Colonic mucosa (tissue), 4 donors: ENCODE measurements at places on chromosomes 2 and 18. TPM values are rescaled to one million over a fixed set of nuclear protein-coding genes. Genes with fewer than 3 reads are reported as not detected.

Gene C2orf66
- not detected for total RNA-seq

Gene GPR55
- 1.0 TPM for total RNA-seq

Gene FEV
- 2.9 TPM for total RNA-seq

Gene SH3BP4
- total RNA-seq, result 44.4 TPM

Gene PCARE
- not detected for total RNA-seq

Gene SLC40A1
- total RNA-seq, result 183 TPM

Gene CCDC74A
- total RNA-seq, result 2.0 TPM

Gene FTCDNL1
- total RNA-seq, result 1.3 TPM

Gene ANTXR1
- total RNA-seq, result 17.0 TPM

Gene CXXC1
- 46.1 TPM for total RNA-seq

Gene LYPD6B
- total RNA-seq, result 3.4 TPM

Gene UGT1A10
- total RNA-seq, result 45.2 TPM

Gene ITGA6
- total RNA-seq, result 174 TPM

Gene GALR1
- total RNA-seq, result 0.16 TPM

- H3K4me3 ChIP-seq, result no peak overlapping the region
- no peak for DNase-seq
- H3K4me1 ChIP-seq, result peaks cover 5% of the 10 kb centered on the region
- no peaks in the 10 kb centered on the region for H3K36me3 ChIP-seq
Measured at GRCh38 chr2:226911932-226912331, 76.1 kb downstream of the RHBDD1 start.

DNA sequence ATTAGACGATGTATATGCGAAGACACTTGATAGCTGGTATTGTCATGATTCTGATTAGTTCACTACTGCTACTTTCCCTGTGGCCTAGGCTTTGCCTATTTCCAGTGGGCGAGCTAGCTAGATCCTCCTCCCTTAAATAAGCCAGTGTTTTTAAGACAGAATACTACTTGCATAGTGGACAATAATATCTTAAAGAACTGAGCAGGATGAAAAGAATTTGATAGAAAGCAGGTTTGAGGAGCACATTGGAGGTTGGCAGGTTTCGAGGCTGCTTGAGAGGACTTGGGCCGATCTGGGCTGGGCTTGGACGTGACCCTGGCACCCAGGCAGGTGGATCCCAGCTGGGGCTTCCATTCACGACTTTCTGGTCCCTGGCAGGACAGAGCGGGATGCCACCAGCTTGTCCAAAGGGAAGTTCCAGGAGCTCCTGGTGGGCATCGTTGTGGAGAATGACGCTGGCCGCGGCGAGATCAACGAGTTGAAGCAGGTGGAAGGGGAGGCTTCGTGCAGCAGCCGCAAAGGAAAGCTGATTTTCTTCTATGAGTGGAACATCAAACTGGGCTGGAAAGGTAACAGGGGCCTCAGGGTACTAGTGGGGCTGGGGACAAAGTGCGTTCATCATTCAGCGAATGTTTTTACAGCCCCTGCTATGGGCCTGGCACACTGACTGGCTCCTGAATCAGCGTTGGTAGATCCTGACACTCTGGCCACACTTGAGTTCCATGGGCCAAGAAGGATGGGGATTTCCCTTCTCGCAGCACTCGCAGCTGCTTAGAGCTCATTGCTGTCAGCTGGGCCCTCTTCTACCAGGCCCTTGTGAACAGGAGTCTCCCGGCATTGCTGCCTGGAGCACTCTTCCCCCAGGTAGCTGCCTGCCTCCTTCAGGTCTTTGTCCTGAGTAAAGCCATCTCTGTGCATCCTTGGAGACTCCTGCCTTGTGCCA is 16.9 kb downstream of the C2orf74 start:
- peak overlapping the region; percentile 98 for H3K27ac ChIP-seq
- H3K4me1 ChIP-seq, result peaks cover 15% of the 10 kb centered on the region
- peaks cover 7% of the 10 kb centered on the region for H3K36me3 ChIP-seq

DNA sequence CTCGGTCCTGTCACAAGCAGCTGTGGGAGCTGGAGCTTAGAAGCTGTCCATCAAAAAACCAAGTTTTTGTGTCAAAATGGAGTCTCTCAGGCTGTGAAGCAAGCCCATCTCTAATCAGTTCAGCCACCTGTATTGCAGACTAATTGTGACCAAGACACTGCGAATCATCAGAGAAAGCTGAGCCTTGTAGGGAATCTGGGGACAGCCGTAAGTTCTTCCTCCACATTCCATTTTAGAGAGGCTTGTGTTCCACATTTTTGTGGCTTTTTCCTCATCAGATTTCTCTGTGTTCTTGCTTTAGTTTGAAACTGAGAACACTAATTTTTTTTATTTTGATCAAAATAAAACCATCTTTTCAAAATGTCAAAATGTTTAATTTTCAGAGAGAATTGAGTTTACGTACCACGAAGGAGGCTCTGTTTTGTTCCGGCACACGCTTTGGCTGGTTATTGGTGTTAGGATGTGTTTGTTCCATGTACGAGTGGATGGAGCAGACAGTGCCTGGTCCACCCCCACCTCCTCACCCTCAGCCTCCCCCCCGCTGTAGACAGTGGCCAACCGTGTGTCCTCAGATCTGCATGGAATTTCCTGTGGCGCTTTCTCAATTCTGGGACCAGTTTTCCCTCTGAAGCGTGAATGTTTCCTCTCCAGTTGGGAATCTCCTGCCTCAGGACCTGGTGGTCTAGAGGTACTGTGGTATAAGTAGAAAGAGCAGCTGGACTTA is 140.8 kb downstream of the AGAP1 start:
- H3K4me1 ChIP-seq, result peaks cover under 1% of the 10 kb centered on the region
- no peaks in the 10 kb centered on the region for H3K27me3 ChIP-seq
- no peaks in the 10 kb centered on the region for H3K36me3 ChIP-seq
- no peak for DNase-seq

DNA sequence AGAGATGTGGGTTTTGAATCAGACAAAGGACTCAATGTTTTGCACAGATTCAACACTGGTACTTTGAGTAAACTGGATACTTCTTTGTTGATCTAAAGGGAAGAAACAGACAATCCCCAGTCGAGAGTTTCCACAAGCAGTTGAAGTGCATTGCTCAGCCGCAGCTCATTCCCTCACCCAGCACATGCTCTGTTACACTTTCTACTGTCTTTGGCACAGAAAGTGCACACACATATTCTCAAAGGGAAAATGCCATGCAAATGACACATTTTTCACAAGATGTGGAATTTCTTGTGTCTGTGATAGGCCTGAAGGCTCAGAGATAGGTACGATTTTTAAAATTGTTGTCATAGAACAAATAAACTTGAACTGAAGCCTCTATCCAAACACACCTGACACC is 258.9 kb upstream of the TRIB2 start:
- peaks cover 6% of the 10 kb centered on the region for H3K4me1 ChIP-seq
- no peak overlapping the region for H3K27ac ChIP-seq
- no peaks in the 10 kb centered on the region for H3K27me3 ChIP-seq
- no peak overlapping the region for H3K4me3 ChIP-seq
- DNase-seq, result no peak

- no peak overlapping the region for H3K4me3 ChIP-seq
- no peaks in the 10 kb centered on the region for H3K4me1 ChIP-seq
- H3K27ac ChIP-seq, result no peak overlapping the region
- no peaks in the 10 kb centered on the region for H3K36me3 ChIP-seq
- DNase-seq, result no peak
- no peaks in the 10 kb centered on the region for H3K27me3 ChIP-seq
Measured at GRCh38 chr2:228689053-228689452, 507.6 kb upstream of the SPHKAP start.

- DNase-seq, result no peak
- no peaks in the 10 kb centered on the region for H3K4me1 ChIP-seq
- H3K27ac ChIP-seq, result no peak overlapping the region
Measured at GRCh38 chr2:69285379-69285894, 101.6 kb downstream of the GFPT1 start.

- no peaks in the 10 kb centered on the region for H3K36me3 ChIP-seq
- H3K4me3 ChIP-seq, result no peak overlapping the region
- no peak overlapping the region for H3K27ac ChIP-seq
- no peak for DNase-seq
- H3K27me3 ChIP-seq, result no peaks in the 10 kb centered on the region
- H3K4me1 ChIP-seq, result no peaks in the 10 kb centered on the region
Measured at GRCh38 chr2:70684846-70685622, 83.0 kb downstream of the ADD2 start.

GRCh38 chr2:82697231-82697630 is 1761.8 kb downstream of the SUCLG1 start:
- H3K4me1 ChIP-seq, result no peaks in the 10 kb centered on the region
- no peak for DNase-seq
- H3K4me3 ChIP-seq, result no peak overlapping the region
- H3K27ac ChIP-seq, result no peak overlapping the region

DNA sequence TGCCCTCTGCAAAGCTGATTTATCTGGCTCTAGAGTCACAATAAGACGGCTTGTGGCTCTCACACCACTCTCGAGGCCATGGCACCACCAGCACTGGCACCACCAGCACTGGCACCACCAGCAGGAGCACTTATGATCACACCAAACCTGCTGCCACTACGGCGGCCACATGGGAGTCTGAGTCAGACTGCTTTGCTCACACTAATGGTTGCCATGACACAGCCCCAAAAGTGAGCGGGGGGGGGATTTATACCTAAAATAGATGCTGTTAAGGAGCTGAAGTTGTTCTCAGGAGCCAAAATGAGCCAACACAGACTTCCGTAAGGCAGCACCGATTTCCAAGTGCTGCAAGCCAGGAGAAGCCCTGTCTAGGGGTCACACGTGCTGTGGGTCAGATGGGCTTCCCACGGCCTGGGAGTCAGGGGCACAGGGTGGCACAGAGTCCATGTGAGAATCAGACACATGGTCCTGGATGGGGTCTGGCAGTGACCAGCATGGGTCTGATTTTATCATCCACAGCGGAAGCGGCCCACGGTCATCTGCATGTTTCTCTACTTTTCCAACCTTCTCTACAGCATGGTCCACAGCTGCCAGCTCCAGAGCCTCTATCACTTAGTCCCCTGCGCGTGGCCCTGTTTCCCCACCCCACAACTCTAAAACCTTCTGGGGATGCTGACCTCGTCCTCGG is 16.7 kb downstream of the DNMT3A start:
- no peaks in the 10 kb centered on the region for H3K4me1 ChIP-seq
- H3K27ac ChIP-seq, result no peak overlapping the region
- DNase-seq, result no peak
- H3K36me3 ChIP-seq, result no peaks in the 10 kb centered on the region

DNA sequence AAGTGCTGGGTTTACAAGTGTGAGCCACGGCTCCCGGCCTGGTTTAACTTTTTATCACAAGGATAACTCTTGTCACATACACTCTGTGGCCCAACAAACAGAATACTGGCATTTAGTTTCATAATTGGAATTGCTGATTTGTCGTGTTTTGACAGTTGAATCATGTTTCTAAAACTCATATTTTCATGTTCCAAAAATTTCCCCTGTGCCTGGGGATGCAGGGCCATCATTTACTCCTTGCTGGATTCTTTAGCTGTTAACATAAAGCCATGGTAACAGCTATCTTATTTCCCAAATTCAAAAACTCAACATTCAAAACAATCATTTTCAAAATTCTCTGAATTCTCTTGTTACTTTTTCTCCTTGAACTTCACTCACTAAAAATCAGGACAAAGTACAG is 16.5 kb upstream of the ATG16L1 start:
- no peaks in the 10 kb centered on the region for H3K36me3 ChIP-seq
- no peaks in the 10 kb centered on the region for H3K4me1 ChIP-seq
- DNase-seq, result no peak
- H3K4me3 ChIP-seq, result no peak overlapping the region
- H3K27ac ChIP-seq, result no peak overlapping the region
- H3K27me3 ChIP-seq, result no peaks in the 10 kb centered on the region

GRCh38 chr2:177064422-177064821 is 148.2 kb upstream of the HNRNPA3 start:
- no peaks in the 10 kb centered on the region for H3K36me3 ChIP-seq
- no peak overlapping the region for H3K27ac ChIP-seq
- no peaks in the 10 kb centered on the region for H3K27me3 ChIP-seq
- no peak for DNase-seq
- no peak overlapping the region for H3K4me3 ChIP-seq
- no peaks in the 10 kb centered on the region for H3K4me1 ChIP-seq

DNA sequence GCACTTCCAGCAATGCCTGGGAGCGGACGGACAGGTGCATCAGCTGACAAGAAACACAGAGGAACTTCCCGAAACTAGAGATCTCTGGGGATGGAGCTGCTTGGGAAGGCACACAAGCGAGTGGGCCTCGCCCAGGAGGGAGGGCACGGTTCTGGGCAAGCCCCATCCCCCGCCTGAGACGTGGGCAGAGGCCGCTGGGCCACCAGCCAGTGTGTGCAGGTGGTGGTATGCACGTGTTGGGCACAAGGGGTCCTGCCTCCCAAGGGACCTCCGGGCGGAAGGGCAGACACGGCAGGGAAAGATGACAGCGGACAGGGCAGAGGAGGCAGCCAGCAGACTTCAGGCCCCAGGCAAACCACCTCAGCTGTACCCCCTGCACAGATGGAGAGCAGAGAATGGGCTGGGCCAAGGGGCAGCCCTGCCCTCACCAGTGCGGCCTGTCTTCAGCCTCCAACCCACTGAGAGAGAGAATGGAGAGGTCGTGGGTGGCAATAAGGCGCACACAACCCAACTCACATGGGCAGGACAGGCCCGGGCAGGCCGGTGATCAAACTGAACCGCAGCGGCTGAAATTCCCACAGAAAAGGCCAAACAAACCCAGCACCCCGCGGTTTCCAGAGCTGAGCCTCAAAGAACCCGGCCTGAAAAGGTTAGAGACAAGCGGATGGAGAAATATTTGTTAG is 51.2 kb downstream of the HDAC4 start:
- H3K27me3 ChIP-seq, result no peaks in the 10 kb centered on the region
- H3K4me3 ChIP-seq, result no peak overlapping the region
- H3K36me3 ChIP-seq, result no peaks in the 10 kb centered on the region
- H3K4me1 ChIP-seq, result peaks cover 7% of the 10 kb centered on the region
- no peak for DNase-seq

GRCh38 chr2:202178346-202178958 is 59.9 kb downstream of the SUMO1 start:
- no peaks in the 10 kb centered on the region for H3K36me3 ChIP-seq
- H3K4me3 ChIP-seq, result no peak overlapping the region
- no peak overlapping the region for H3K27ac ChIP-seq
- H3K27me3 ChIP-seq, result no peaks in the 10 kb centered on the region
- H3K4me1 ChIP-seq, result no peaks in the 10 kb centered on the region
- DNase-seq, result peak; percentile 70

- no peaks in the 10 kb centered on the region for H3K4me1 ChIP-seq
- no peaks in the 10 kb centered on the region for H3K27me3 ChIP-seq
- DNase-seq, result no peak
- H3K27ac ChIP-seq, result no peak overlapping the region
Measured at GRCh38 chr2:24828238-24828996, 35.2 kb downstream of the CENPO start.

GRCh38 chr2:38509314-38509946 is 93.3 kb downstream of the HNRNPLL start:
- no peak overlapping the region for H3K27ac ChIP-seq
- peaks cover 4% of the 10 kb centered on the region for H3K4me1 ChIP-seq
- no peak for DNase-seq
- no peak overlapping the region for H3K4me3 ChIP-seq
- no peaks in the 10 kb centered on the region for H3K36me3 ChIP-seq

- no peak for DNase-seq
- no peak overlapping the region for H3K4me3 ChIP-seq
- no peak overlapping the region for H3K27ac ChIP-seq
- H3K27me3 ChIP-seq, result no peaks in the 10 kb centered on the region
- no peaks in the 10 kb centered on the region for H3K4me1 ChIP-seq
Measured at GRCh38 chr18:31990823-31991222, 27.8 kb upstream of the RNF125 start.

GRCh38 chr18:44826418-44827259 is 146.0 kb downstream of the SETBP1 start:
- H3K36me3 ChIP-seq, result no peaks in the 10 kb centered on the region
- no peak overlapping the region for H3K4me3 ChIP-seq
- peak overlapping the region; percentile 30 for H3K27ac ChIP-seq
- no peaks in the 10 kb centered on the region for H3K27me3 ChIP-seq
- DNase-seq, result peak; percentile 84

- H3K27ac ChIP-seq, result no peak overlapping the region
- H3K4me3 ChIP-seq, result no peak overlapping the region
- no peaks in the 10 kb centered on the region for H3K4me1 ChIP-seq
- no peaks in the 10 kb centered on the region for H3K36me3 ChIP-seq
- no peaks in the 10 kb centered on the region for H3K27me3 ChIP-seq
Measured at GRCh38 chr2:126645211-126645618, 10.7 kb upstream of the GYPC start.
